Pons (tissue), 1 donor: ENCODE measurements at places on chromosomes 4 and X.

DNA sequence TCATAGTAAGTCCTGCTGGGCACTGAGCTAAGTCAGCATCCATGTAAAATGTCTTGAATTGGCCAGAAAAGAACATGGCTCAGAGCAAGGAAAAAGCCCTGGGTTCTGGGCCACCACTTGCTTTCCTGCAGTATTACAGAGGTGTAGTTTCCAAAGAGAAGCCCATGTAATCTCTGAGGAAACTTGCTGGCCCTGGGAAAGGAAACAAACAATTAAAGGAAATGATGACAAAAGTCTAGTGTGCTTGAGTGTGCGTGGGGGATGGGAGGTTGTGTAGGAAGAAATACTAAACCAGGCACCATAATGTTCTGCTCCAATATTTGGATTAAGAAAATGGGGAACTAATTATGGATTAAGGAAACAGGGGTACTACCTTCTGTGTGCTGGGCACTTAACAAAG is 39.5 kb upstream of the SMIM10L2A start:
- DNase-seq, result no peak

- DNase-seq, result no peak
Observed at GRCh38 chr4:187883049-187883448, 112.5 kb upstream of the ZFP42 start.

DNA sequence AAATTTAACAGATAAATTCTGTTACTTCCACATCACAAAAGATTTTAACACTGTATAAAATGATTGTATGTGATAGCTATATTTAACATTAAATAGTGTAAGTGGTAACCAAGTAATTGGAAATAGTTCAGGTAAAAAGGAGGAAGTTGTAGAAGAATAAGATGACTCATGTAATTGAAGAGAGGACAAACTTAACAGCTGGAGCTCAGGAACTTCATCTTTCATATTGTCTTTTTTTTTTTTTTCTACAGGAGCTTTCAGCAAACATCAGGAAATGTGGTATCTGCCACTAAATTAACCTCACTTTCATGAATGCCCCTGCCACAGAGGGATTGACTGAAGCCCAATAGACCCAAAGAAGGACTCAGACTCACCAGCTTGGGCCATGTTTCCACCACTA is 188.4 kb upstream of the VEGFC start:
- DNase-seq, result no peak

- no peak for DNase-seq
Observed at GRCh38 chr4:55906989-55907388, 41.8 kb upstream of the CEP135 start.

DNA sequence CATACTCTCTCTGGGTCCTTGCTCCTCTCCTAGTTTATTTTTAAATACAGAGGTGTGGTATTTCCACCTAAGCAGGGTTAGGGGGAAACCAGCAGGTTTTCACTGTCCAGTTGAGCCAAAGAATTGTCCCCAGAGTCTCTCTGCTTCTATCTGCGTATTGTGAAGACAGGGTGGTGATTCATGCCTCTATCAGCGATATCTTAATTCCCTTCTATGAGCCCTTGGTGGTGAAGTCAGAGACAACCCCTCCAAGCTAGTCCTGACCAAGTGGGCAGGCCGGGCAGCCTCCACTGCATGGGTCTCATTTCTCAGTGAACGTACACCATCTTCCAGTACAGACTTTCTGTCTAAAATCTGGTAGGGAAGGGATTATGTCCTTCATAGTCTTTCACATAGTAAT is 100.5 kb upstream of the GPR34 start:
- DNase-seq, result no peak

DNA sequence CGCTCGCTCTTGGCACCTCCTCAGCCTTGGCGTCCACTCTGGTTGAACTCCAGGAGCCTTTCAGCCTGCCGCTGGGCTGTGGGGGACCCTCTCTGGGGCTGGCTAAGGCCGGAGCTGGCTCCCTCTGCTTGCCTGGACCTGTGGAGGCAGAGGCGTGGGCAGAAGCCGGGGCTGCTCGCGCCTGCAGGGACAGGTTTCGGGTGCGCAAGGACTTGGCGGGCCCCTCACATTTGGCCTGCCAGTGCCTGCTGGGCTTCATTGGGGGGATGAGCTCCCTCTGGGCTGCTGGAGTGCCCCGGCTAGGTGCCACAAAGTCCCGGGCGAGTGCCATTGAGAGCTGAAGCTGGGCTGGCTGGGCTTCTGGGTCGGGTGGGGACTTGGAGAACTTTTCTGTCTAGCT is 371.7 kb downstream of the FAM133A start:
- DNase-seq, result no peak

DNA sequence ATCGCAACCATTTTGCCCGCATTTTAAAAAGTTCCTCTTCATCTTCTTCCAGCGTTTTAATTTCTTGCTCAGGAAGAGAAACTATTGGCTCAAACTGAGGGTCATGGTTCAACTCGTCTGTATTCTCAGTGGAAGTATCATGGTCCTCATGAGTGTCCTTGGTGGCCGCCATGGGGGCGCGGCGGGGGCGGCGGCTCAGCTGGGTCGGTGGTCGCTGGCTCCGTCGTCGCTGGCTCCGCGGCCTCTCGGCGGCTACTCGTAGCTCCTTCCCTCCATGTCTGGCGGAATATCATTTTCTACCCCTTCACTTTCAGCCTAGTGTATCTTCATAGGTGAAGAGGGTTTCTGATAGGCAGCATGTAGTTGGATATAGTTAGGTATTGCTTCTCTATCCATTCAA is 492.0 kb upstream of the MAGEB18 start:
- no peak for DNase-seq

GRCh38 chr4:125303821-125304220 is 10.9 kb upstream of the FAT4 start:
- no peak for DNase-seq

- no peak for DNase-seq
Observed at GRCh38 chrX:100829730-100830129, 9.5 kb downstream of the CSTF2 start.

DNA sequence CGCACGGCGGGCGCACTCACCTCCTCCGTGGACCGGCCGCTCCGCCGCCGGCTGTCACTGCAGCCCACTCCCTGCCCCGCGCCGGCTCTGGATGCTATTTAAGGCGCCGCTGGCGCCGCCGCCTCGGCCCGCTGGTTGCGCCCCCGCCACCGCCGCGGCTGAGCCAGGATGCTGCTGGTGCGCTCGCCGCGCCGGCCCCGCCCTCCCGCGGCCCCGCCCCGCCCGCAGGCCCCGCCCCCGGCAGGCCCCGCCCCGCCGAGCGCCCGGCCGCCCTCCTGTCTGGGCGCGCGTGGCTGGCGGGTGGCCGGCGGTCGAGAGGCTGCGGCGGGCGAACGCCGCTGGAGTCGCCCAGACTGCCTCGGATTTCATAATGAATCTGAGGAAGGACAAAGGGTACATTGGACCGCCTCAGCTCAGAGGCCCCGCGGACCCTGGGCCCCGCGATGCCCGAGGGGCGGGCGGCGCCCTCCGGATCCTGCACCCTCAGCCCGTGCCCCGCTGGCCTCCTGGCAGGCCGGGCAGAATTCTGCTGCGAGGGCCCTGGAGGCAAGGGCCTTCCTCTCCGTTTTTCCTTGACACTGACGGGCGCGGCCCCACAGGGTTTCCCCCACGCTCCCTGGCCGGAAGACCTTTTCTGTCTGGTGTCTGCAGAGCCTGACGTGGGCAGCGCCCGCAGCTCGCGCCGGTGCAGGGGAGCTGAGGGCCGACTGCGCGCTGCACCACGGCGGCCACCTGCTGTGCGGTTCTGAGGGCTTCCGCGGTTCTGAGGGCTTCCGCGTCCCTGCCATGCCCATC is at the start of gene ACSL1:
TSS of gene ACSL1 (minus strand) at position 73 of the 795 bp plus-strand sequence. CDS start 22,454 bp downstream, outside the sequence.
- no peak for DNase-seq

- DNase-seq, result no peak
Observed at GRCh38 chrX:24553011-24553410, 87.9 kb downstream of the PDK3 start.

- peak; percentile 89 for DNase-seq
Observed at GRCh38 chr4:2432991-2433530, 14.3 kb downstream of the CFAP99 start.

- no peak for DNase-seq
Observed at GRCh38 chr4:158285429-158286216, 75.3 kb downstream of the TMEM144 start.

GRCh38 chrX:31500921-31501320 is 429.1 kb upstream of the FTHL17 start:
- no peak for DNase-seq

DNA sequence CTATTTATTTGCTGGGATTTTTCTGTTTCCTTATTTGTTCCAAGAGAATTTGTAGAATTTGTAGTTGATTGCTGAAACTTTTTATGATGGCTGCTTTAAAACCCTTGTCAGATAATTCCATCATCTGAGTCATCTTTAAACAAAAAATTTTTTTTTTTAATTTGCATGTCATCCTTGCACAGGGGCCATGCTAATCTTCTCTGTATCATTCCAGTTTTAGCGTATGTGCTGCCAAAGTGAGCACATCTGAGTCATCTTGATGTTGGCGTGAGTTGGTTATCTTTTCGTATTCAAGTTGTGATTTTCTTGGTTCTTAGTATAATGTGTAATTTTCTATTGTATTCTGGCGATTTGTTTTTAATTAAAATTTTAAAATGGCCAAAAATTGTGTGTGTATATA is 18.7 kb upstream of the ZNF157 start:
- DNase-seq, result no peak

DNA sequence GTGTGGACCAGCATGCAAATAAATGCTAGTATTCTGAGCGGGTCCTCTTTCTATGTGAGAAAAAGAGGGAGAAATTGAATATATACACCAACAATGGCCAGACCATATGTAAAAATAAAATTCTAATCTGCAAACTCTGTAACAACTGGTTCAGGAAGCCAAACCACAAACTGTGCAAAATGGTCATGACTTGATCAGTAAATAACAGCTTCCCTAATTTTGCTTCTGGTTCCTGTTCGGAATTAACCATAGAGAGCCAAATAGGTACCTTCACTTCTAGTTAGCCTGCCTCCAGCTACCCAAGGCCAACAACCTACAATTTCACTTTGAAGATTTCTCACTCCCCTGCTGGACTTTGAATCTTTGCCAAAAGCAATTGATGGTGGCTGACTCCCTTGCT is 1313.2 kb downstream of the ADGRL3 start:
- no peak for DNase-seq

GRCh38 chrX:132592880-132593279 is 104.0 kb upstream of the MBNL3 start:
- peak; percentile 24 for DNase-seq

GRCh38 chr4:172998527-172999469 is 169.8 kb upstream of the GALNT7 start:
- DNase-seq, result no peak

DNA sequence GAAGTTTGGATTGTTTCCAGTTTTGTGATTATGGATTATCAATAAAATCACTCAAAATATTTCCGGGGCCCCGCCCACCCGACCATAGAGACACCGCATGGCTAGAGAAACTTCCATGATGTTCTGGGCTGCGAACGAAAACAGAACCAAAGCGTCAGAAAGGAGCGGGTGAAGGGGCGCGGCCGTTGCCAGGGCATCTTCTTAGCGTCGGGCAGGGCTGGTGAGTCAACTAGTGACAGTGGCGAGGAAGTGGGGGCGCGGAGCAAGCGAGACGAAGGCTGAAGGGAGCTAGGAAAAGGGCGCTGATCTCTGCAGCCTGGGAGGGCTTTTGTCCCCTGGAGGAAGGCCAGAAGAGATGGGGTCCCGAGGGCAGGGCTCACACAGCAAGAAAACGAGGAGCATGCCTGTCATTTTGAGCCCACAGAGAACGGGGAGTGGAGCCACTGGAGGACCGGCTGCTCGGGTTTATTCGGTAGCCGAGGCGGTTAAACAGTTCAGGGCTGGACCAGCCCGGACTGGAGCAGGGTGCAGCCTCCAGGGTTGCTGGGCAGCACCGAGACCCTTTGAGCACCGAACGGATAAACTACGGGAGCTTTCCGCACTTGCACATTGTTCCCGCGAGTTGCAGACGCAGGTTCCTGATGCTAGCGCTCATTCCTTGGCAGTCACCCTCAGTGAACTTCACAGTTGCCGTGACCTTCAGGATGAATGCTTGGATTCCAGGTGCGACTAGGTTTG is 298.1 kb upstream of the TRPC5 start:
- no peak for DNase-seq

DNA sequence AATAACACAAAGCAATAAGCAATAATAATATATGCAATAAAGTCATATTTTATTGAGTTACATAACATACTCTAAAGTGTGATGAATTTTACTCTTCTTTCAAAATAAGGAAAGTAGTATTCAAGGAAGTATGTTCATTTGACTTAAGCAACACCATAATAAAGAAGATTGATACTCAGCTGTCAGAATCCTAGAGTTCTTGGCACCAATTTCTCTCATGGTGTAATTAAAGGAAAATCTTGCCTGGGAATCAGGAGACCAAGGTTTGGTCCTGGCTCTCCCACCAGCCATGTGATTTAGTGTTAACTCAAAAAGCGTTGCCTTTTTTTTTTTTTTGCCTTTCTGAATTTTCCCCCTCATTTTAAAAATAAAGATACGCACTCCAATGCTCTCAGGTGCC is 17.1 kb downstream of the MYOZ2 start:
- DNase-seq, result no peak

DNA sequence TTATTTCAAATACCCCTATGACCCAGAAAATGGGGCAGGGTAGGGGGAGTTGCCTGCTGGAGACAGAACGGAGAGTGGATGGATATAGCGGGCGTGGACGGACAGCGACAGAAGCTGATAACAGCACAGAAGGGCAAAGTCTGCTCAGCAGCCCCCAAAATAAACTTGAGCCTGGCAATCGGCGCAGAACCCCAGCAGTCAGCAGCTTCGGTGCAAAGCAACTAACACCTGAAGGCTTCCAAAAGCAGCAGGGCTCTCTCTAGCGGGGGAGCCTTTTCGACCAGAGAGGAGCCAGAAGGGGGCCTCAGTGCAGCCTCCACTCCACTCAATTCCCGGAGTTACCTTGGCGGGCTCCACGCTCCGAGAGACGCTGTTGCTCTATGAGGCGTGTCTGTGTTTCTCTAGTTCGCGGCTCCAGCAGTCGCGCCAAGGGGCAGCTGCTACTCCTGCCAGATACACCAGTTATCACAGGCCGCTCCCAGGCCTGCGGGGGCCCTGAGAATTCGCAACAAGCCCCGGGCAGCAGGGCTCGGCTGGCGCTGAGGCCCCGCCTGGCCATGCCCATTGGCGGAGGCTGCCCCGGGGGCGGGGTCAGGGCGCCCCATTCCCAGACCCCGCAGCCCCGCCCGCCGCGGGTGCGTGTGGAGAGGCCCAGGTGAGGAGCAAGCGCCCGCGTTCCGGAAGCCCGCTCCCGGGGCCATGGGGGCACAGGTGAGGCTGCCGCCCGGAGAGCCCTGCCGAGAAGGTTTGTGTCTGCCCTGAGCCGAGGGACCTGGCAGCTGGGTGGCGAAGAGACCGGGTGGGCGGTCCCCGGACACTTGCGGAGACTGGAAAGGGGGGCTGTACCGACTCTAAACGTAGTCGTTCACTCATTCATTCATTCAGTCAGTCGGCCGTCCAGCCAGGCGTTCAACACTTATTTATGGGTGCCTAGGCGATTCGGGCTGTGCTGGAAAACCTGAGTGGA is at the start of the genes CNGA1 and NIPAL1:
TSS of gene CNGA1 (minus strand) at position 541 of the 967 bp plus-strand sequence. CDS start 63,992 bp downstream, outside the sequence.
TSS of gene NIPAL1 (plus strand) at position 632 of the 967 bp plus-strand sequence. CDS start at position 700, 68 bp downstream.
- peak; percentile 46 for DNase-seq

GRCh38 chr4:79585834-79586233 is 177.8 kb upstream of the GK2 start:
- DNase-seq, result no peak

GRCh38 chr4:148278310-148278709 is 163.9 kb downstream of the NR3C2 start:
- DNase-seq, result no peak
